ENCODE measurements at places on chromosomes 3 and 15.

- DNase-seq = no peak
Measured at GRCh38 chr3:109363634-109364033, 26.3 kb upstream of the DPPA4 start.

- DNase-seq = no peak
Measured at GRCh38 chr3:126468028-126468891, 7.4 kb downstream of the ZXDC start.

- DNase-seq = no peak
Measured at GRCh38 chr3:78857494-78858111, 910.2 kb downstream of the ROBO1 start.

GRCh38 chr15:32651229-32651837 is 9.8 kb downstream of the SCG5 start:
- DNase-seq = peak; percentile 68

- DNase-seq = no peak
Measured at GRCh38 chr3:52454250-52454937, 553 bp upstream of the TNNC1 start.

- no peak for DNase-seq
Measured at GRCh38 chr3:133237380-133237779, 162.5 kb upstream of the BFSP2 start.

DNA sequence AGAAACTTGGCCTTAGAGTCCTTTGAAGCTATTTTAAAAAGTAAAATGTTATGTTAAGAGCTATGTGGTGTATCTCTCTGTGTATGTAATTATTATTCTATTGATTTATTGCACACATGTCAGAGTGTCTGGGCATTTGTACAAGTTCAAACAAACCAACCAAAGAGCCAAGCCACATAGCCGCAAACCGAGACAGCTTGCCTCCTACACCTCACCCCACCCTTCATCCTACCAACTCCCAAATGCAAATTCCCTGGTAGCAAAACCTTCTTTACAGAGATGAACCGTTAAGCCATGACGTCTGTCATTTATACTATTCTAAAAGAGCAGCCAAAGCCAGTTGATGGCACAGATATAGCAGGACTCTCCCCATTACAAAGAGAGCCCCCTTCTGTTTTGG is 332.3 kb downstream of the ERC2 start:
- DNase-seq = no peak

- no peak for DNase-seq
Measured at GRCh38 chr15:100762913-100763834, 116.5 kb upstream of the ALDH1A3 start.

GRCh38 chr3:125055331-125055912 is 375 bp downstream of the HEG1 start:
- no peak for DNase-seq

GRCh38 chr15:40990080-40990479 is 36.8 kb downstream of the CHAC1 start:
- no peak for DNase-seq

DNA sequence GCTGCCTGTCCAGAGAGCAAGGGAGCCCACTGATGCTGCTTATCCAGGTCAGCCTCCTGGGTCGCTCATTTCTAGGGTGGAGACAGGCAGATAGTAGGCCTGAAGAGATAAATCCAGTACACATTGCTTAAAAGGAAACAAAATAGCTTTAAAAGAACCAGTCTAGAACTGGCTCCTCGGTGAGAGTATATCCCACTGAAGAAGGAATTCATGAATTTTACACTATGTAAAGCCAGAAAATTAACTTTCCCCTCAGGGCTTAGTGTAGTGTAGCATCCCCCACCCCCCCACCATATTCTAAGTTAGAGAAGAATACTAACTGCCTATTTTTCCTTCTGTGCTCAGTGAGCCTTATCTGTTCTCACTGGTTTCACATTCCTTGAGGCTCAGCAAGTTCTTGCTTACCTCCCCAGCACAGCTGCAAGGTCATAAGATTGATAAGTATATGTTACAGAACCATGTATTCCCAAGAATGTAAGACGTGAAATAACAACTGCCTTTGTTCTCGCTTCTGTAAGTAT is 30.5 kb upstream of the NOX5 start:
- DNase-seq = no peak

Data from KBM-7 (cell line).